ENCODE measurements at places on chromosomes 2 and 18. TPM values are rescaled to one million over a fixed set of nuclear protein-coding genes. Genes with fewer than 3 reads are reported as not detected.

ATP6V1B1 gene
- not detected for total RNA-seq

FAM110C gene
- not detected for total RNA-seq

CENPO gene
- total RNA-seq: 31.0 TPM

DNA sequence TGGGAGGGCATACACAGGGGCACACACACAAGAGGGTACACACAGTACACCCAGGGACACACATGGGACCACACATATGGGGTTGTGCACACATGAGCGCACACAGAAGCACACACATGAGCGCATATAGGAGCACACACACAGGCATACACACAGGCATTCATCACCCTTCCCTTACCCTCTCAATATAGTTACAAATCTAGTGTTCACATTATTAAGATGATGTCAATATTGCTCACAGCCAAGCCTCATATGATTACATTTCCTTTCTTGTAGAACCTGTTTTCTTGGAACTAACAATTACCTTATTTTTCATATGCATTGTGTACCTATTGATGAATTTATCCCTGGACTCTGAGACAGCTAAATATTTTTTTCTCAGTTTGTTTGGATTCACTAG is 156.7 kb downstream of the FHOD3 start:
- DNase-seq: no peak

DNA sequence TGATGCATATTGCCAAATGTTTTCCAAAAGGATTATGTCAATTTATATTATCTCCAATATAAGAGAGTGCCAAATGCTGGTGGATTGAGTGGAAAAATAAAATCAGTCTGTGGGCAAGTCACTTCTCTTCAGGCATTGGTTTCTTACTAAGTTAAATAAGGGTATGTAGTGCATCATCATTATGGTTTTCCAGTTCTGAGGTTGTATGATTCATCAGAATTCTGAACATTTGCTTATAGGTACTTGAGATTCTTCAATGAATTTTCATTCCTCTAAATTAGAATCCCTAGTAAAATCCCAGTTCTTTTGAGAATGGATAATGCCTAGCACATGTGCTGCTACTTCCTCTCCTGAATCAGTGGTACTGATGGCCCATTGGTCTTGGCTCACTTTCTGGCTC is 188.9 kb upstream of the OSR1 start:
- no peak for DNase-seq
